ENCODE measurements at places on chromosomes 6 and 20. TPM values are rescaled to one million over a fixed set of nuclear protein-coding genes. Genes with fewer than 3 reads are reported as not detected.

GRCh38 chr6:20716865-20717264 lies 182.6 kb downstream of the CDKAL1 start:
- no peaks in the 10 kb centered on the region for H3K4me1 ChIP-seq
- no peak overlapping the region for H3K4me3 ChIP-seq
- no peaks in the 10 kb centered on the region for H3K27me3 ChIP-seq
- no peak for DNase-seq
- H3K36me3 ChIP-seq = no peaks in the 10 kb centered on the region

DNA sequence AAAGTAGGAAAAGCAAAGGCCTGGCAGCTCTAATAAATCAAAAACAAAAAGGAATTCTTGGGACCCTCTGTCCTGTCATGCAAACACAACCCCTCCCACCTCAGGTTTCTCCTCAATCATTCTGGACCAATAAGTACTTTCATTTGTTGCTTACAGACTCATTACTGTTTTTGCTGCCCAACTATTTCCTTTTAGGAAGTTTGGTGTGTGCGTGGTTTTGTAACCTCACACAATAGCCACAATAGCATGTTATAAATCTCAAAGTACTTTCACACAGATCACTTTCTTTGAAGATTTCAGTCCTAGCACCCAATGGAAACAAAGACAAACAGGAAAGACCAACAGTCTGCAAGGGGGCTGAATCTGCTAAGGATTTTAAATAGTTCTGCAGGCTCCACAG lies 4.5 kb downstream of the MRPL14 start:
- H3K4me1 ChIP-seq = peaks cover 71% of the 10 kb centered on the region
- no peaks in the 10 kb centered on the region for H3K27me3 ChIP-seq
- H3K36me3 ChIP-seq = no peaks in the 10 kb centered on the region

DNA sequence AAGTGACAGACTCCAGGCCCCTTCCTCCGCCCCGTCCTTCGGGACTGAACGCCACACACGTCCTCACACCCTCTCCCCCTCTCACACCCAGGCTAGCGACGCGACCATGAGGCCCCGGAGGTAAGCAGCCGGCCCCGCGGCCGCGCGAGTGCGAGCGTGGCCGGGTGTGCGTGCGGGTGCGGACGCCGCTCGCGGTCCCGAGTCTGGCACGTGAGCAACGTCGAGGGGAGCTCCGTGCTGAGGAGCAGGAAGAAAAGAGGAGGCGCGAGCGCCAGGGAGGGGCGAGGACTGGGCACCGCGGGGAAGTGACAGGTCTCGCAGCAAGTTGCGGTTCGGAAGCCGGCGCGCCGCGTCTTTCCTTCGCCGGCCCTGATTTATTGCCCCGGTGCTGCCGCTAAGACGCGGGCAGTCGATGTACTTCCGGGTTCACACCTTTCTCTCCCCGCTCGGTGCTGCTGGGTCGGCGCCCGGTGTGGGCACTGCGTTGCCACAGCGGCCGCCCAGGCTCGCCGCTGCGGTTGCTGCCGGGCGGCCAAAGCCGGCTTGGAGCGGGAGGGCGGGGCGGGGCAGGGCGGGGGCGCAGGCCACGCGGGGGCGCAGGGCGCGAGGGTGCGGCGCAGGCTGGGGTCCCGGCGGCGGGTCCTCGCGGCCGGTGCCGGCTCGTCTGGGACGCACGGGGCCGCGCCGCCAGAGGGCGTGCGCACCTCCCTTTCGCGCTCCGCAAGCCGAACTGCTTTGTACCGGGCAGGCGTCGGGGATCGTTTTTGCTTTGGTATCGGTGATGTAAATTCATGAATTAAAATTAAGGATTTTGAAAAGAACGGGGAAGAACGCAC lies 15.8 kb upstream of the LIN28B start:
- no peaks in the 10 kb centered on the region for H3K36me3 ChIP-seq
- no peak for DNase-seq
- H3K4me3 ChIP-seq = peak overlapping the region; percentile 62
- no peaks in the 10 kb centered on the region for H3K4me1 ChIP-seq
- no peak overlapping the region for H3K27ac ChIP-seq

DNA sequence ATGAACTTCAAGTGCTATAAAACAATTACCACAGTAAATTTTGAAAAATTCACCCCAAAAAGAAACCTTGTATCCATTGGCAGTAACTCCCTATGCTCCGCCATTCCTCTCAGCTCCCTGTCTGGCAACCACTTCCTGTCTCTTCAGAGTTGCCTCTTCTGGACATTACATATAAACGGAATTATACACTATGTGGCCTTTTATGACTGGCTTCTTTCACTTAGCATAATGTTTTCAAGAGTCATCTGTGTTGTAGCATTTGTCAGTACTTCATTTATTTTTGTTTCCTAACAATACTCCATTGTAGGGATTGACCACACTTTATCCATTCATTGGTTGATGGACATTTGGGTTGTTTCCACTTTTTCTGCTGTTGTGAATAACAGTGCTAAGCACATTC lies 50.1 kb downstream of the CEP43 start:
- no peaks in the 10 kb centered on the region for H3K4me1 ChIP-seq
- H3K4me3 ChIP-seq = no peak overlapping the region
- H3K27ac ChIP-seq = no peak overlapping the region
- no peaks in the 10 kb centered on the region for H3K27me3 ChIP-seq
- no peaks in the 10 kb centered on the region for H3K36me3 ChIP-seq

DNA sequence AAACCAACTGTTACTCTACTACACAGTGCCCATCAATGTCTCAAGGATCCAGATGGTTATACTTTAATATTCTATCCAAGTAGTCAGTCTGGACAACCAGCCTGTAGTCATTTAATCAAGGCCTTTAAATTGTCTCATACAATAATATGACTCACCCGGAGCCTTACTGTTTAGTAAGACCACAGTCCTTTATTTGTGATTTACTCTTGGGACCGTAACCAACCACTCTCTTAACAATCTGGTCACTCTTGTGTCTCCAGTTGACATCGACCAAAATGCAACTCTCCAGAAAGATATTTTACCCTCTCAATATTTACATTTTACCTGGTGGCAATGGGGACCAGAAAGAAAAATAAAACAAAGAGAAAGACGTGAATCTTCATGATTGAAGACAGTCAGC lies 14.9 kb downstream of the DEFB114 start:
- H3K36me3 ChIP-seq = no peaks in the 10 kb centered on the region
- H3K27me3 ChIP-seq = no peaks in the 10 kb centered on the region
- no peak overlapping the region for H3K4me3 ChIP-seq
- DNase-seq = no peak
- H3K27ac ChIP-seq = no peak overlapping the region
- no peaks in the 10 kb centered on the region for H3K4me1 ChIP-seq

DNA sequence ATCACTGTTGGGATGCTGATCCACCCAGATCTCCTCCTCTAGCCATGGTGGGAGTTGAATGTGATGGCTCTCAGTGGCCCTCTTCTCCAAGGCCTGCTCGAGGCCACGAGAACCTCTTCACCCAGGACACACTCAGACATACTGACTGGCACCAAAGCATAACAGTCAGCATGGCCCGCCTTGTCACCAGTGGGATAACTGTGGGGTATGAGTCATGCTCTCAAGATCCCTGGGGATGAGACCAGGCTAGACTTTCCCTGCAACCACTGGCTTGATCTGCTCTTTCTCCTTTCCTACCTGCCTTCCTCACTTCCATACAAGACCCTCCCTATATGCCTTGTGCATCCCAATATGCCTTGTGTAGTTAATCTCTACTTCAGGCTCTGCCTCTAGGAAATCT lies 66.8 kb downstream of the RIN2 start:
- H3K4me1 ChIP-seq = no peaks in the 10 kb centered on the region
- H3K4me3 ChIP-seq = no peak overlapping the region
- DNase-seq = no peak
- H3K27ac ChIP-seq = no peak overlapping the region

DNA sequence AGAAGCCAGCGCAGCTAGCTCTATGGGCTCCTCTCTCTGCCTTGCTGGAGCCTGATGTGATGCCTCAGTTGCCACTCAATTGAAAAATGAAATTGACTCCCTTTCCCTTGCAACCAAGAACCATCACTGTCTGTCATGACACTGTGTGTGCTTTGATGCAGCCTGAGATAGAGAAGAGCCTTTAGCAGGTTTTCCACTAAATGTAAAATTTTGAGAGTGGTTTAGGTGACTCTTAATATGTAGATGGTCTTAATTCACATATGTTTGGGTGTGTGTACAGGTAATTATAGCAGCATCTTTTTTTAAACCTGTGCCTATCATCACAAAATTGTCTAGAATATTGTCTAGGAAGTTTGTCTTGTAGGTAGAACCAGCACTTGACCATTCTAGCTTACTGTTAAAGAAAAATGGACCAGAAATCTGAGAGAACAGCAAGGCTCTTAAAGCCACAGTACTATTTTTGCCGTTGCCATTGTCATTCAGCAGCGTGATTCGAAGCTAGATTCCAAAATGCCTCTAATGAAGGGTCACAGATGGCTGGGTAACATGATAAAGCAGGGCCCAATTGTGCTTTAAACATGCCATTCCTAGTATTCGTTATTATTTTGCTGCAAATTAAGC lies 1.3 kb downstream of the ARFGEF3 start:
- no peak overlapping the region for H3K27ac ChIP-seq
- no peak for DNase-seq
- H3K4me3 ChIP-seq = no peak overlapping the region
- peaks cover 3% of the 10 kb centered on the region for H3K4me1 ChIP-seq
- H3K36me3 ChIP-seq = no peaks in the 10 kb centered on the region

DNA sequence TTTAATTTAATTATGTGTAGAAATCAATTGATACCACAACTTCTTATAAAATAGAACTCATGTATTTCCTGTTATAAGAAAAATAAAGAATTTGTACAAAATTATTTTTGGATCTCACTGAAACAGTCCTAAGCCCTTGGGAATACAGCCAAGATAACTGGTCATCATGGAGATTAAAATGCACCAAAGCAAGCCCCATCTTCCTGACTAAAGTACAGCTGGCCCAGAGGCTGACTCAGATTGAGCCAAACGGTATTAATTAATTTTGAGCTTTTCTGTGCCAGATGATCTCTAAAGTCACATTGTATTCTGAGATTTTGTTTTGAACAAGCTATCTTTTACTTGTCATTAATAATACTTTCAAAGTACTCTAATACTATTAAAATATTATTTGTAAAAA lies 978.5 kb downstream of the TBC1D32 start:
- H3K27me3 ChIP-seq = no peaks in the 10 kb centered on the region
- H3K4me3 ChIP-seq = no peak overlapping the region
- no peaks in the 10 kb centered on the region for H3K4me1 ChIP-seq

Gene CENPW
- not detected for total RNA-seq

All from thoracic aorta (tissue), 2 donors.